ENCODE measurements at places on chromosomes 11 and 22.

- no peak for DNase-seq
These were observed 7.3 kb downstream of the NAV2 start for GRCh38 chr11:19719960-19720359.

DNA sequence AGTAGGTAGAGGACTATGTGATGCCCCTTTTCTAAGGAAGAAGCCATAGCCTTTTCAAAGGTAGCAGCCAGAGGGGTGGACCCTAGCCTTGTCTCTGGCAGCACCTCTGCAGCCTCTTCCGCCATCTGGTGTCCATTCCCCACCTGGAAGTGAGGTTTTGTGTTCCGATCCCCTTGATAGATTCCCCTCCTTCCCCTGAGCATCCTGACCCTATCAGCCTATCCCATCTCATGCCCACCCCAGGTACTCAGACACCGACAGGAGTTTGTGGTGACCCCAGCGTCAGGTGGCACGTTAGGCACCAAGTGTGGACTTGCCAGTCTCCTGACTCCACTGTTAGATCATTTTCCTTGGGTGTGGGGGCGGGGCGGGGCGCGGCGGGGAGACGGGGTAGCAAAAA, 398 bp upstream of the FAM89B start:
- no peak for DNase-seq

DNA sequence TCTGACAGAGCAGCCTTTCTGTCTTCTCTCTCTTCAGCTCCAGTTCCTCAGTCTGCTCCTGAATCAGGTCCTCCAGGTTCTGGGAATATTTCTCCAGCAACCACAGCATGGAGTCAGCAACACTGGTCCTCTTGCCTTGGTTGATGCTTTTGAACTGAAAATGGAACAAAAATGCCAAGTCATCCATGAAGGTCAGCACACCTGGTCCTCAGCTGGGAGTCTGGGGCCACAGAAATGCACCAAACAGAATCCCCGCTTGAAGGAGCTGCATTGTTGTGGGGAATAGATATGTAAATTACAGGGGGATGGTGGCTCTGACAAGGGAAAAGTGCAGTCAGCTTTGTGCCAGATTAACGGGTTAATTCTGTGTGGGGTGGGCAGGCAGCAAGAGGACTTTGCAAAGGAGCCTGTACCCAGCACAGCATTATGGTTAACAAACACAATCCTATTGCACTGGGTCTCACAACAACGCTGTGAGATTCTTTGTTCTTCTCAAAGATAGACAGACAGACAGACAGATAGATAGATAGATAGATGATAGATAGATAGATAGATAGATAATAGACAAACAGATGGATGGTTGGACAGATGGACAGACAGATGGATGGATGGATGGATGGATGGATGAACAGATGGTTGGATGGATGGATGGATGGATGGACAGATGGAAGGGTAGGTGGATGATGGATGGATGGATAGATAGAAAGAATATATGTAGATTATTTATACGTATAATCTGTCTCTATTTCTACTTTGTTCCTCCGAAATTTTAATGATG, 33.8 kb upstream of the LRRC32 start:
- no peak for DNase-seq

DNA sequence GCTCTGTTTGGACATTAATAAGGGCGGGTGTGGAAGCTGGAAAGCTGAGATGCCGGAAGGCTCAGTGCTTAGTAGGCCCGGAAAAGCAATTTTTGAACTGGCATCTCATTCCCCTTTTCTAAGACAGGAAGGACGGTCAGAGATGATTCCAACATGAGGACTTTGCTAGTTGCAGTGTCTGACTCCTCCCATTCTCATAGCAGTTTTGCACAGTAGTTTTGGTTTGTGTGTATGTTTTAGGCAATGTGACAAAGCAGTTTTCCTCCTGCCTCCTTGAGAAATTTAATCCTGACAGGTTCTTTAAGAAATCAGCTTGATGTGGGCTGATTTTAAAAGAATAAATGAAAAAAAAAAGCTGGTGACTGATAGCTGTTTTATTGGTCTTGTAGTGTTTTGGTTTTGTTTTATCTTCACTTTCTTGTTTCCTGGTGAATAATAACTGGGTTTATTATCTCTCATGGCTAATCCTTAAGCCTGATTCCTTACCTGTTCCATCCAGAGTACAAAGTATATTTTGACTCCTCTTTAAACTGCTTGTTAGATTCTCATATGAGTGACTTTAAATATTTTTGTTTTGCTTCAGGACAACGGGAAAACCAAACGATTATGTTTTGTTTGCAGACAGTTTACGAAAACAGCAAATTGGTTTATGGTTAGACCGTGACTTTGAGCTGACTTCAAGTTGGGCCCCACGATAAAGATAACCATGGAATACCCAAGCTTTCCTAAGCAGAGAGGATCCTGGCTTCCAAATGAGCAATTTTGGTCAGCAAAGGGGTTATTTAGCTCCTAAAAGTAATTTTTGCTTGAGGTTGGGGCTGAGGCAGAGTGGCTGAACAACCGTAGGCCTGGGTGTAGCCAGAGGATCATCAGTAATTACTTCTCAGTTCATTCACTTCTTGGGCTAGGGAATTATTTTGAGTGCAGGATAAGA, 3.4 kb downstream of the PTPRJ start:
- DNase-seq: no peak

DNA sequence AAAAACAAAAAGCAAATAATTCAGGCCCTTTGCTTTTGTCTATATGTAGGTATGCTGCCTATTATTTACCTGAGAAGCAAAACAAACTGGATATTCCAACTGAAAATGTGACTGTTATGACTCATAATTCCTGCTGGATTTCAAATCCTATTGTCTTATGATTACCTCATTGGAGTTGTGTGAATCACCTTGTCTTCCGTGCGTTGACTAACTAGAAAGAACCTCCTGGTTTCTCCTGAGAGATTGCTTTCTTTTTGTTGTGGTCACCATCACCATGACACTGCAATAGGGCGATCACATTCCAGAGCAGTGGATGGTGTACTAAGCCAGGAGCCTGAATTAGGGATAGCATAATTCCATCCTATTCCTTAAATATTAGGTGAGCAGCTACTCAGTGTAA, 23.0 kb upstream of the EXPH5 start:
- no peak for DNase-seq

DNA sequence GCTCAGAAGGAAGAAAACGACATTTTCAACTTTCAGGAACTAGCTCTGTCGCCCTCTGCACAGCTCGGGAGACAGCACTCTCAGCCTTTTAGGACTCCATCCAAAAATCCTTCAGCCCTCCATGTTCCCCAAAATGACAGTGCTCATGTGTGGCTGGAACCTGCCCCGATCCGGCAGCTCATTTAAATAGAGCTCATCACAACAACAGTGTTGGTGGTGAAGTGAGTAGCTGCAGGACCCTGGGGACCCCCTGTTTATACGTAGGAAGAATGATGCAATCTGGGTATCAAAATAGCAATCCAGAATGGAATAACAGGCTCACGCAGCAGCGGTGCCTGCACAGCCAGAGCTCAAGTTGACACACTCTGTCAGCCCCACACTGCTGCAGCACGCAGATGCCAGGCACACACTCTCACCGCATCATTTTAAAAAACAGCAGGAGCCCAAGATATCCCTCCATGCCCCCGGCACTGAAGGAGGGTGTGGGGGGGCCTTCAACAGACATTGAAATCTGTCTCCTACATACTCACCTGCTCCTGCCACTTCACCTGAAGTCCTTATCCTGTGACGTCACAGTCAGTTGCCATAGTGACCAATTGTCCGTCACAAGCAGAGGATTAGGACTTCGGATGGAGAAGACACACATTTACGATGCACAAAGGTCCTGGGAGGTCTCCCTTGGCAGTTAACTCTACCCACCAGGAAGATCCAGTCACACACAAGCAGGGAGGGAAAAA, 24.0 kb downstream of the TRIM66 start:
- no peak for DNase-seq

DNA sequence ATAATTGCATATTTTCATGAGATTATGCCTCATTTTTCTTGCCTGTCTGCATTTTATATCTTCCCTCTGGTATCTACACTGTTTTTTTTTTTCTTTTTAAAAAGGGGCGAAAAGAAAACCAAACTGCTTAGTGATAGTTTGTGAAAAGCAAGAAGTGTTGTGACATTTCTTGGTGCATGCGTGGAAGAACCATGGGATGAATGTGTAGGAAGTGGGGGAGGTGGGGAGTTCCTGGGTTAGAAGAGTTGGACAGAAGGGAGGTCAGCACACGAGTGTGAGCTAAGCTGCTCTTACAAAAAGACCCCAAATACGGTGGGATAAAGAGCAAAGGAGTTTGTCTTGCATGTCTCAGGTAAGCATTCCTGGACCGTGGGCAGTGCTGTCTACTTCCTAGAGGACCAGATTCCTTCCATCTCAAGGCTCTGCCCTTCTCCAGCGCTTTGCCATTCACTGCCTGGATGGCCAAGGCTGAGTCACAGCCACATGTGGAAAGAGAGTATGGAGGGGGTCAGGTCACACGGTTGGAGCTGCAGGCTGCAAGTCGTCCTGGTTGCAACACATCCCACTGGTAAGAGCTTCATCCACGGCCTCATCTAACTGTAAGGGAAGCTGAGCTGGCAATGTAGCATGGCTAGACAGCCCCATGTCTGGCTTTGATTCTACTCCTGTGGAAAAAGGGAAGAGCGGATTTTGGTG, 300.6 kb downstream of the DDX10 start:
- no peak for DNase-seq

DNA sequence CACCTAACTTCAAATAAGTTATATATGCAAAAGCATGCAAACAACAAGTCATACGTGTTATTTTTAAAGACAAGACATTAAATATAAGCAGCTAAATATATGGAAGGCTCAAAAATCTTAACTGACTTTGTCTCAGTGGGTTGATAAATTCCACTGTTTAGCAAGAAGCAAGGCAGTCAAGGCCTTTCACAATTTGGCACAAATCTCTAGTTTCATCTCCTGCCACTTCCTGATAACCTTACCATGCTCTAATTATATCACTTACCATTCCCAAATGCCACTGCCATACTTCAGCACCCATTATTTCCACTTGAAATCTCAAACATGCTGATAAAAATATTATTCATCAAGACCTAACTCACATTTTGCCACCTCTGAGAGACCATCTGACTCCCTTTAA, 24.8 kb downstream of the DCUN1D5 start:
- no peak for DNase-seq

GRCh38 chr11:114226356-114226755, 69.8 kb upstream of the NNMT start:
- DNase-seq: no peak

DNA sequence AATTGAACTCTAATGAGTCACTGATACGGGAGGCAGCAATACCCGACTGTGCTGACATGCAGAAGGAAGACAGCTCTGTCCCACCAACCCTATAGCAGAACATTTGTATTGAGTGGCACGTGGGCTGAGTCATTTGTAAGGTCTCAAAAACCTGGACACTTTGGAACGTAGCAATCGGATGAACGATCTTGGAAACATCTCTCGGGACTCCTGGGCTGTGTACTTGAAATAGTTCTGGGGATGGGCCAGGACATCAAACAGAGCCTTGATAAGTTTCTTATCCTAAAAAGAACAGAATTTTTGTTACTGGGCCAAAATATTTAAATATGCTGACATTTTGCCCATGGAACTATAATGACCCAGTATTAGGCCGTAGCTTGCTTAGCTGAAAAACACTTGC, 17.1 kb upstream of the NRIP3 start:
- DNase-seq: no peak

GRCh38 chr11:9266132-9266736, 1.1 kb upstream of the DENND5A start:
- no peak for DNase-seq

DNA sequence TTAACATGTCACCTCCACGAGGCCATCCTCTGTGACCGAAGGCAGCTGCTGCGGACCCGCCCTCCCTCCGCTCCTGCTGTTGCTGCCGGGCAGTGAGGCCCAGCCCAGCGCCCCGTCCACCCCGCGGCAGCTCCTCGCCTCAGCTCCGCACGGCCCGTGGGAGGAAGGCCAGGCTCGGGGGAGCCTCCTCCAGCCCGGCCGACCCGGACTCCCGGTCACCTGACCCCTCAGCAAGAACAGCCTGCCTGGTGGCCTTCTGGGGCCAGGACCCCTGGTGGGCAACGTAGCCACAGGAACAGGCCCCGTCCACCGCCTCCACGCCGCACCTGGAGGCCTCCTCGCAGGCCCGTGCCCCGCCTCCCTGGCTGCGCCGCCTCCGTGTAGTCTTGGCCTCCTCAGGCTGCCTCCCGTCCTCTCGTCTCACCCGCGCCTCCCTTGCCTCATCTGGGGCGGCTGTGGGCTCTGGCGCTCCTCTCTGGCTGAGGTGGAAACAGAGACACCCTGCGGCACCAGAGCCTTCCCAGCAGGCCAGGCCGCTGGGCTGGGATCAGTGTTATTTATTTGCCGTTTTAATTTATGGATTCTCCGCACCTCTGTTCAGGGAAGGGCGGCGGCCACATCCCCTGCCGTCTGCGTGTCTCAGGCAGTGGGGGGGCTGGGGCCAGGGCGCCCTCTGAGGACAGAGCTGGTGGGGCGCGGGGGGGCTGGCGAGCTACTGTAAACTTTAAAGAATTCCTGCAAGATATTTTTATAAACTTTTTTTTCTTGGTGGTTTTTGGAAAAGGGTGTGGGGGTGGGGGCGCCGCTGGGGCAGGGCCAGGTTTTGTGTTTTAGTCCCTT, 25.4 kb downstream of the MOB2 start:
- no peak for DNase-seq
